ENCODE measurements at places on chromosomes 13 and 19.
A peak's percentile ranks its signal among the peaks of the same experiment; 100 is the strongest.

- peak; percentile 38 for DNase-seq
Measured at GRCh38 chr13:114048443-114048842, 74.6 kb upstream of the C13orf46 start.

GRCh38 chr13:97220151-97220900 lies 1.8 kb upstream of the MBNL2 start:
- DNase-seq, result no peak

GRCh38 chr19:38079926-38080380 lies 144.1 kb downstream of the DPF1 start:
- no peak for DNase-seq

DNA sequence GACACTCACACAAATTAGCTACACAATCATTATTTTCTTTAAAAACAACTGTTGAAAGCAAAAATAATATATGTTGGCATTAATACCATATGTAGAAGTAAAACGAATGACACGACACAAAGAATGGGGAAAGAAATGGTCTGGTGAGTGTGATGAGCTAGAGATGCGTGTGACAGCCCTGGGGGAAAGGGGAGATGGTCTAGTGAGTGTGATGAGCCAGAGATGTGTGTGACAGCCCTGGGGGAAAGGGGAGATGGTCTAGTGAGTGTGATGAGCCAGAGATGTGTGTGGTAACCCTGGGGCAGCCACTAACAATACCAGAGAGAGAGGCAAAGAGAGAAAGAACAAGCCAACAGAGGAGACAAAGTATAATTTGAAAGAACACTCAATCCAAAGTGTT lies 22.3 kb upstream of the LAMP1 start:
- no peak for DNase-seq

DNA sequence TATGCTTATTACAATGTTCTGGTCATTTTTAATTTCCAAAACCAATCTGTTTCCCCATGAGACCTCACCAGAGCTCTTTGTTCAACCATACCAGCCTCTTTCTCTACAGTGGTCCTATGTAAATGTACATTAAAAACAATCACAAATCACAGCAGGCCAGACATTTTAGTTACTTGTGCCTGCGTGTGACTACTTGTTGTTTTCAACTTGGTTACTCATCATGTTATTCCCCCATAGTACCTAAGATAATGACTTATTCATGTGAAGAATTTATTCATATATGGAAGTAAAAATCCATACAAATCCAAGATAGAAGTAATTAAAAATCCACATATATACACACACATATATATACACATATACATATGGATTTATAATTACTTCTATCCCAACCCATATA lies 379.6 kb downstream of the SLITRK6 start:
- DNase-seq, result no peak

DNA sequence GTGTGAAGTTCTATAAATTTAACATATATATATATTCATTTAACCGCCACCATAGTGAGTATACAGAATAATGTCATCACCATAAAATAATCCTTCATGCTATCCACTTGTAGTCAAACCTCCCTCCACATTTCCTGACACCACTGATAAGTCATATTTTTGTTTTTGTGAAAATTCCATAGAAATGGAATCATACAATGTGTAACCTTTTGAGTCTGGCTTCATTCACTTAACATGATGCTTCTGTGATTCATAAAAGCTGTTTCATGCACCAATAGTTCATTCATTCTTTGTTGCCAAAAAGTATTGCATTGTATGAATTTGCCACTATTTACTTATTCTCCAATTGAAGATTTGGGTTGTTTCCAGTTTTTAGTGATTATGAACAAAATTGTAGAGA lies 497.5 kb upstream of the PCDH20 start:
- no peak for DNase-seq

- DNase-seq, result no peak
Measured at GRCh38 chr13:106475852-106476251, 59.6 kb downstream of the EFNB2 start.

- DNase-seq, result no peak
Measured at GRCh38 chr19:19710506-19710905, 22.4 kb downstream of the ZNF14 start.

- no peak for DNase-seq
Measured at GRCh38 chr13:62129000-62129551, 713.4 kb upstream of the PCDH20 start.

- DNase-seq, result no peak
Measured at GRCh38 chr13:108747843-108748242, 118.4 kb downstream of the MYO16 start.

DNA sequence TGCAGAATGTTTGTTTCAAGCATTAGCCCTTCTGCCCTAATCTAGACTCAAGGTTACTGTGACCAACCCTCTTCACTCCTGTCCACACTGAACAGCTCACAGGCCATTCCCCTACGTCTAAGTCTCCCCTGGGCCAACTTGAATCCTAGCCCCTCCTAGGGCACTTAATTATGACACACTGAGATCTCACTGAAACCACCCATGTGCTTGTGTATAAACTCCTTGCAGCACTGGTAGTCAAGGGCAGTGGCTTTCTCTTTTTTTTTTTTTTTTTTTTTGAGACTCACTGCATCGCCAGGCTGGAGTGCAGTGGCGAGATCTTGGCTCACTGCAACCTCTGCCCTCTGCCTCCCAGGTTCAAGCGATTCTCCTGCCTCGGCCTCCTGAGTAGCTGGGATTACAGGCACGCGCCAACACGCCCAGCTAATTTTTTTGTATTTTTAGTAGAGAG lies 1.9 kb upstream of the AKT2 start:
- no peak for DNase-seq

- no peak for DNase-seq
Measured at GRCh38 chr13:36717966-36718545, 44.2 kb downstream of the SERTM1 start.

- no peak for DNase-seq
Measured at GRCh38 chr19:35106291-35106583, 9.4 kb upstream of the FXYD3 start.

DNA sequence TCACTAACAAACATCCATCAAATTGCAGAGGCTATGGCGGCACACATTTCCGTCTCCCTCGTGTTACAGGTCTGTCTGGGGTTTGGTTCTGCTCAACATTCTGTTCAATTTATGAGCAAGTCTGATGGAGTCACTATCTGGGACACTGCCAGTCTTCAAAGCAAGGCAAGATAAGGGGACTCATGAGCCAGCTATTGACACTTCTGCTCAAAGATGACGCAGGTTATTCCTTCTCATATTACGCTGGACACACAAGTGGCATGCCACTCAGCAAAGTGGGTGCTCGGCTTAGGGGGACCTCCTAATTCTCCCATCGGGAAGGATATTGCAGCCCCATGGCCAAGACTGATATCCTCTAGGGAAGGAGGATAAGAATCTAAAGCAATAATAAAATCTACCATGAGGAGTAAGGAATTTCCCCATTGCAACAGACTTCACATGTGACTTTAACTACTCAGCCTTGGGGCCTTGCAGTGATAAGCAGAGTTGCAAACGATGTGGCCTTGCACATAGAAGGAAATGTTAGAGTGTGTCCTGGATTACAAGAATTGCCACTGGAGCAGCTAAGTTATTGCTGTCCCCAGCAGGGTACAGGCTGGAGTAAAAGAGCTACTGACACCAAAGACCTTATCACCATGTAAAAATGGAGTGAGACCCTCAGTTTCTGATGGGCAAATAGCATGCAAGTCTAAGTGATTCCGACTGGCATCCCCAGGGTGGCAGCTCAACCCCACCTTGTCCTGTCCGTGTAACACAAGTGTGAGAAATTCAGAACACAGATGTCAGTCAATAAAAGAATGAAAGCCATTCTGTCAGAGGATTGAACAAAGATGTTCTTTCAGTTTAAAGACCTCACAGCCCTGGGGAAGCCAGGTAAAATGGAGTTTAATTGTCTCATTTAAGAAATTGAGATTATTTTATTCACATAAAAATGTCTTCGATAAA lies 306.1 kb downstream of the IRS2 start:
- DNase-seq, result no peak

DNA sequence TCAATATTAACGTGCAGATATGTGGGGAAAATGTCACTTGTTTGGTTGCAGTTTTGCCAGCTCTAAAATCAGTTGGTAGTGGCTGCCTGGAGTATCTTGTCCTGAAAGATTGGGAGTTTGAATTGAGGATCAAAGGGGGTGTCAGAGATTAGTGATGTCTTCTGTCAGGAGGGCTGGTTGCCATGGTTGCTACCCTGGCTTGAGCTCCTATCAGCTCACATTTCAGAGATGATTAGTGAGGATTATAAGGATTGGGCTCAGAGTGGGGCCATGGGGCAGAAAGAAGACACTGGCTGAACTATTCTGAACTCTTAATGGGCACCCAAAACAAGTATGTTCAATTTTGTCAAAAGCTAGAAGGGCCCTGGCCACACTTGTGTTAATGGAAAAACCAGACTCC lies 95.5 kb upstream of the RNF113B start:
- DNase-seq, result peak; percentile 91

DNA sequence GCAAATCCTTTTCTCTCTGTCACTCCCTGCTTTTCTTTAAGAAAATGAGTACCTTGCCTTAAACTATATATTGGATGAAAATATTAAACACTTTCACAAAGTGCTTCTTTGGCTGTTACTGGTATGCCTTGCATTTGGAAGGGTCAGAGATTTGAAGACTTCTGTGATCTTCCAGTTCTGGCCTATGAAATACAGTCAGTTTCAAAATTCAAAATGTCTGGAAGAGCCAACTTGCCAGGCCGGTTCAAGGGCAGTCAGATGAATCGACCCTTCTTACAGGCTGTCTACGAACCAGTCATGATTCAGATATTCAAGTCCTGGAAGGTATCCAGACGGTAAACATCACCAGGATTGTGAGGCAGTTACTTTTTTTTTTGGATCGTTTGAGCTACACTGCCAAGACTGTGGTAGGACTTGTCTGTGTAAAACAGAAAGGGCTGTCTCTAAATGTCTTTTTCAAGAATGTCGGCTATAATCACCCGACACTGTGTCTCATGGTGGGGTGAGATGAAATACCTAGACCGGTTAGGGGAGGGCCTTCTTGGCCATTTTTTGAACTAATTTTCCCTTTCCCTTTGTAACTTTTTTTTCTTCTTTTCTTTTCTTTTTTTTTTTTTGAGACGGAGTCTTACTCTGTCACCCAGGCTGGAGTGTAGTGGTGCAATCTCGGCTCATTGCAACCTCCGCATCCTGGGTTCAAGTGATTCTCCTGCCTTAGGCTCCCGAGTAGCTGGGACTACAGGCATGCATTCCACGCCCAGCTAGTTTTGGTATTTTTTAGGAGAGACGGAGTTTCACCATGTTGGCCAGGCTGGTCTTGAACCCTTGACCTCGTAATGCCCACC lies 11.2 kb downstream of the ACTN4 start:
- no peak for DNase-seq

DNA sequence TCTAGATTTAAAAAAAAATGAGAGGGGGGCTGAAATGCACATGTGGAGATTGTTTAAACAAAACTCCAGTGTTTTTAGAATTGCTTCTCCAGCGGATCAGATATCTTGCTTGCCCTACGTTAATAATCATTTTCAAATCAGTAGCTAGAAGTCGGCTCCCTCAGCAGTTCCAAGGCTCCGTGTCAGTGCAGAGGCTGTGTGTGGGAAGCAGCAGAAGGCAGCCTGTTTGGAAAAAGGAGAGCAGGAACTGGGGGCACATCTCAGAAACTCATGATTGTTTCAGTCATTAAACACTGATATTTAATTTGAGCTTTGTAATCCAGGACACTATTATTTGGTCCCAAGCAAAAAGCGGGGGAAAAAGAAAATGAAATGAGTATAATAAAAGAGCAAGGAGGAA lies 50.9 kb downstream of the SOX21 start:
- peak; percentile 40 for DNase-seq

DNA sequence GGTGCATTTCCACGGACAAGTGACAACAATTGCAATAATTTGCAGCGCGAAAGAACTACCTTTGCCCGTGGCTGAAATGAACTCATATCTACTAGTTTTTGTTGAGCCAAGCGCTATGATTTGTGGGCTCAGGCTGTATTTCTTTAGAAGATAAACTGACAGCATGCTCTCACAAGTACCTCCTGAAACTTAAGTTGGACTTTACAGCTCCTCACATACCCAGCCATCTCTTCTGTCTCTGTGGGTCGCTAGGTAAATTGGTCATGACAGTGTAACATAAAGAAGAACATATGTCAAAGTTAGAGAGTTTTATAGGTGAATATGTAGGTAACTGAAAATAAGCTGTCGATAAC lies 839 bp downstream of the COG6 start:
- peak; percentile 4 for DNase-seq

GRCh38 chr13:36666477-36667229 lies 7.2 kb upstream of the SERTM1 start:
- DNase-seq, result no peak

GRCh38 chr19:30371161-30371836 lies 885 bp upstream of the ZNF536 start:
- DNase-seq, result no peak

GRCh38 chr19:33419788-33420130 lies 46.2 kb downstream of the CEBPG start:
- DNase-seq, result peak; percentile 88

DNA sequence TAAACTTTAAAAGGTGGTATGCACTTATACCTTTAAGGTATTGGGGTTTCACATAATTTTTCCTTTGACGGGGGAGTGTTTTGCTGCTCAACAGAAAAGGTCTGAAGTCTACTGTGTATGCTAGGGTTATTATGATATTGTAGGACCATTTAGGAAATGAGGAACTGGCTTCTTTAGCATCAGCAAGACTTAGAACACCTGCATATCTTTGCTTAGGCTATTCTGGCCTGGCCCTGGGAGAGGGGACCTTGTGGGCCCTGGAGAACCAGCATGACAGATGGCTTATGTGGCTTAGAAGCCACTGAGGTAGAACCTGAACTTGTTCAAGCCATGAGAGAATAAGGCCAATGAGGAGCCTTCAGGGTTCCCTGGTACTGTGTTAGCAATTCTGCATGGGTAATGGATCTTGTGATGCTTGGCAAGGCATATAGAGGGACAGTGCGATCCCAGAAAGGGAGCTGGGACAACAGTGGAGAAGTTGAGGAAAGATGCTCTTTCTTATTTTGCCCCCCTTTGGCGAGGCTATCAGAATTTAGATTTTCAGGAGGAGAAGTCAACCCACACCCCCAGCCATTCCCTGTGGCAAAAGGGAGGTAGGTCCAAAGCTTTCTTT lies 4.3 kb downstream of the RGCC start:
- no peak for DNase-seq

DNA sequence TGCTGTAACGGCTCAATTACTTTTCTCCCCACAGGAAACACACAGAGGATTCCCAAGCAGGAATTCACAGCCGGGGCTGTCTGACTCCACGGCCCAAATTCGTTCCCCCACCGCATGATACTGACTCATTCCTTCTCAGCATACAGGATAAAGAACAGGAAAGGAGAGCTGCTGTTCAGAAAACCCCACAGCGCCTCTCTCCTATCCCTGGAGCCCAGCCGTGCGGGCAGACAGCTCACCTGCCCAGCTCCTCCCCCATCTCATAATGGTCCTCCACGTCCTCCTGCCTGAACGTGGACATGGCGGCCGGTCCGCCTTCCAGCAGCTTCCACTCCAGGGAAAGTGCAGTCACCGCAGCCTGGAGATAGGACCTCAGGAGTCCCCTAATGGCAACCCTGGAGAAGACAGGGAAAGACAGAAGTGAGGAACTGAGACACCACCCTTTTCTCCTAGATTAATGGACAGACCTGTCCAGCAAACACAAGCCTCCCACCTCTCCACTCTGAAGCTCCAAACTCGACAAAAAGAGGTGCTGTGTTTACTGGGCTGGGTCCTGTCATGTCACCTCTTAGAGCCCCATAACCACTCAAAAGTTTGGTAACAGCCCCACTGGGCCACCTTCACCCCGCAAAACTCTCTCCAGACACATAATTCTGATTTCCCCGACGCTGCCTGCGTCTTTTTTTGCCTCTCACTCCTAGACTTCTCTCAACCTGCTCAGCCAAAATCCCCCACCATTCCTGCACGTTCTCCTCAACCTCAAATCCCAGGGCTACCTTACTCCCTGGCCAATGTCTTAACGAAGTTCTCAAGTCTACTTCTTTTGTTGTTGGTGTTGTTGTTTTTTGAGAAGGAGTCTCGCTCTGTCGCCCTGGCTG lies 1.2 kb downstream of the DAPK3 start:
- peak; percentile 54 for DNase-seq
